CMK (cell line): ENCODE measurements at places on chromosomes 3 and 15.

GRCh38 chr3:157129803-157130466 is 30.0 kb downstream of the CCNL1 start:
- no peak for DNase-seq

DNA sequence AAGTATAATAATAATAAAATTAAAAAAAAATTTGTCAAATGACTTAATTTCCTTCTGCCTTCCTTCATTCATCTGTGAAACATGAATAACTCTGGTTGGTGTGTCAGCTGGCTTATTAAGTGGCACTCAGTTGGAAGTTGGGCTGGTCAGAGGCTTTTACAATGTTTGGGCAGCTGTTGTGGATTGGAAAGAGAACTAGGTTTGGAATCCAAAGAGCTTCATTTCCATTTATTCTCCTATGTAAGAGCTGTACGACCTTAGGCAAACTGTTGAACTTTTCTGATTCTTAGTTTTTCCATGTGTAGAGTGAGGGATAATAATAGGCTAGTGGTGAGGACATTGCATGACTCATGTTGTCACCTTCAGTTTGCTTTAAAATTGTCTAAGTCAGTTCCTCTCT is 606.7 kb downstream of the PDCD6IP start:
- no peak for DNase-seq

GRCh38 chr3:38382506-38383080 is 36.0 kb downstream of the XYLB start:
- no peak for DNase-seq

GRCh38 chr15:26069231-26069641 is 206.1 kb upstream of the ATP10A start:
- no peak for DNase-seq

GRCh38 chr15:101266787-101267186 is 10.5 kb downstream of the SELENOS start:
- no peak for DNase-seq

DNA sequence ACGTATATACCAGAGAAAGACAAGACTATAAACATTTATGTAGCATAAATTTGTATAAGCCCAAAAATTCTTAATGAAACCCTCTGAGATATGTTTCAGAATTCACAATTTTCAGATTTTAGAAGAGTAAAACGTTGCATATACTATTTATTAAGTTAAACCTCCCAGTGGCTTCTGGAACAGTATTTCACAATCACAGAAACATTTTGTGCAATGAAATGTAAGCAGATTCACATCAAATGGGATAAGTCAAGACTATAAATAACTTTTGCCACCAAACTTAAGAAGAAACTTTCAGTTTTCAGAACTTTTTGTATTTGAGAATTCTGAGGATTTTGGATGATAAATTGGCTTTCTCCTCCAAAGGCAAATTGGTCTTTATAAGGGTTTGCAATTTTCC is 9.2 kb downstream of the SLTM start:
- no peak for DNase-seq
